NCI-H146 (cell line): ENCODE measurements at places on chromosomes 1 and 21.

DNA sequence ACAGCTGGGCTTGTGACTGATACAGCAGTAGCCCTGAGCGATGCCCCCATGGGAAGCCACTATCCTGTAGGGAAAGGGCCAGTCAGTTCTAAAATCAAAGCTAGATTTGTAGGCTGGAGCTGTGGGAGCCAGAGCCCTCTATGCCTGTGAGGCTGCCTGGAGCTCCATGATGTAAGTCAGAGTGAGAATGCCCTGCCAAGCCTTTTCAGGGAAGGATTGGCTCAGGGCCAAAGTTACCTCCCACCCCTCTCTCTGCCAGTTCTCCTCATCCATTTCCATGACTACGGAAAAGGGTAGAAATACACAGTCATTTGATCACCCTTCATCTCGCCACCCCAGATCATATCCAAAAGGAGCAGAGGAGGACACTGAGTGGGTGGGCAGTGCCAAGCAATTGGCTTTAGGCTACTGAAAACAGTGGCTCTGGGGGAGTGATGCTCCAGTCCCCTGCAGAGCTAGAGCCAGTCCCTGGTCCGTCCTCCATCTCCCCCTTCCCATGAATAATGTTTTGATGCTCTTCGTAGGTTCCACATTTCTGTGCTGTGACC is 59.5 kb upstream of the KCNA3 start:
- DNase-seq: no peak

DNA sequence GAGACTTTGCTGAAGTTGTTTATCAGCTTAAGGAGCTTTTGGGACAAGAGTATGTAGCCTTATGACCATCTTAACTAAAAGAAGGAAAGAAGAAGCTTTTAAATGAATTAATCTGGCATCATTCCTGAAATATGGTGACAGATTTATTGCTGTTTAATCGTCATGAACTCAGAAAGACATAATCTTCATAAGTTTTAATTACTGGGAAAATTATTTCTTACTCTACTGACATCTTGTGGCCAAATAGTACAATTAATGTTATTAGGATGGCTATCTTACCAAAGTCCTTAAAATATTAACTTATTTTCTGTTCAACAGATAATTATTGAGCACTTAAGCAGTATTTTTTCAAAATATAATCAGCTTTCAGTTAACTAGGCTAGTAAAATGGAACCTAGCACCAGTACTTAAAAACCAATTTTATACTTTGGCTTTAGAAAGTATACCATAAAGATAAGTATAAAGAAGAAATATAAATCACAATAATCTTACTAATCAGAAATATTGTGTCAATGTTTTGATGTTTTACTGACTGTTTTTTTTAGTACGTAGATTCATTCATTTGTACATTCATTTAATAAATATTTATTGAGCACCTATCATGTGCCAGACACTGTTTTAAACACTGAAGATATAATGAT is 34.7 kb upstream of the GPR25 start:
- DNase-seq: peak; percentile 2

- no peak for DNase-seq
These were observed 9.8 kb downstream of the DISP1 start for GRCh38 chr1:222824641-222825040.

- no peak for DNase-seq
These were observed 31.4 kb upstream of the OLIG2 start for GRCh38 chr21:32994305-32994704.

DNA sequence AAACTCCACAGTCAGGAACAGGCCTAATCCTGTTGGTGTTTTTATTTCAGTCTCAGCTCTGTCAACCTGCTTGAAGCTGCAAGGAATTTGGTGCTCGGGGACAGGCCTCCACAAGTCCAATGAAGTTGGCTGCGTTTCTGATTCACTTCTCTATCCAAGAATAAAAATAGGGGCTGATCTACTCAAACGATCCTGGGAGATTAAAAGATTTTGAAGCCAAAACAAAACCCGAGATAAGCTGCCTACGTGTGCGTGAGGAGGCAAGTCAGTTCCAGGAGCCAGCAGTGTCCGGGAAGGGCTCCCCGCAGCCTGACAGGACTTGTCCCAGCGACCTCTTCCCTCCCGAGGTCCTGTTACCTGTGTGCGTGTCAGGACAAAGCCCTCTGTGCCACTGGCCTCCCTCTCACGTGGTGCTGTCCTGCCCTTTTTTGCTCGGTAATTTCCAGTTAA is 98.0 kb downstream of the ETS2 start:
- DNase-seq: no peak

GRCh38 chr1:222653178-222653827 is 35.4 kb downstream of the MIA3 start:
- DNase-seq: no peak

- DNase-seq: no peak
These were observed 27.6 kb downstream of the IL10RB start for GRCh38 chr21:33293811-33294216.

DNA sequence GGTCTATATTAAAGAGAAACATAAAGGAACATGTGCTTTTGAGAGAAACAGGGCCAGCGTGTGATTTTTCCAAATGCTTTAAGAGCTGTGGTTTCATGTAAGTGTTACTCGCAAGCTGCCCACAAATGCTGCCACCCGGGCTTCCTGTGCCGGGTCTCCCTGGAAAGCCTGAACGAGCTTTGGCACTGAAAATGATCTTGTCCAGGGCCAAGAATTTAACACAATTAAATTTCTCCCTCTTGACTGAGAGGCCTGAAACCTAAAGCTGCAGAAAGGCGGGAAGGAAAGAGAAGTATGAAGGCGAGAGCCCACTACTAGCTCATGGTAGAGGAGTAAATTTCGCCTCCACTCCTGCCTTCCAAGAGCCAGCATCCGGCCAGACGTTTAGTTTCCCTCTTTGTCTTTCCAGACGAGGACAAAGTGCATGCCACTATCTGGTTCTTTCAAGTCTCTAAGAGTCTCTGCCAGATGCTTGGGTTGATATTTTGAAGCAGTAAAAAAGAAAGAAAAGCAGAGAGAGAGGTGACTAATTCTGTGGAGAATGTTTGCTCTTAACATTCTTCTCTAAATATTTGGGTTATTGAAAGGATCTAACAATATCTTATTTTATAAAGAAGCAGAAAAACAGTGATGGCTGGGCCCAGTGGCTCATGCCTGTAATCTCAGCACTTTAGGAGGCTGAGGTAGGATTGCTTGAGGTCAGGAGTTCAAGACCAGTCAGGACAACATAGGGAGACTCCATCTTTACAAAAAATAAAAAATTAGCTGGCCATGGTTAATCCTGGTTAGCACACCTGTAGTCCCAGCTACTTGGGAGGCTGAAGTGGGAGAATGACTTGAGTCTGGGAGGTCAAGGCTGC is 100.0 kb upstream of the HNRNPU start:
- no peak for DNase-seq

- no peak for DNase-seq
These were observed 234.9 kb downstream of the TNR start for GRCh38 chr1:175508320-175509110.

- no peak for DNase-seq
These were observed 25.2 kb upstream of the ABCG1 start for GRCh38 chr21:42193721-42194120.
